ENCODE measurements at places on chromosomes 7 and 10.
A peak's percentile ranks its signal among the peaks of the same experiment; 100 is the strongest.

GRCh38 chr7:17132726-17133125 lies 165.7 kb upstream of the AHR start:
- no peak for DNase-seq

- peak; percentile 89 for DNase-seq
Observed at GRCh38 chr7:116595063-116595462, 70.2 kb downstream of the CAV1 start.

DNA sequence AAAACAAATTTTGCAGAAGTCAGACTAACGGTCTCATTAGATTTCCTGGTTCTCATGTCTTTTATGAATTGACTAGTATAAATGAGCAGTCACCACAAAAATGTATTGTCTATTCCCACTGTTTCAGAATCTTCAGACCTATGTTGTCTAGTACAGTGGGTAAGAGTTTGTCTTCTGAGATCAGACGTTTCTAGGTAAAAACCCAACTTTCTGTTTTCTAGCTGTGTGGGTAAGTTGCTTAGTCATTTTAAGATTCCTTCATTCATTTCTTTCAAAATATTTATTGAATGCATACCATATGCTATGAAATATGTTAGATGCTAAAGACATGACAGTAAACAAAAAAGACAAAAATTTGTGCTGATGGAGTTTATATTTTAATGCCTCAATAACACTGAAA lies 156.3 kb downstream of the POLR1F start:
- DNase-seq, result no peak

DNA sequence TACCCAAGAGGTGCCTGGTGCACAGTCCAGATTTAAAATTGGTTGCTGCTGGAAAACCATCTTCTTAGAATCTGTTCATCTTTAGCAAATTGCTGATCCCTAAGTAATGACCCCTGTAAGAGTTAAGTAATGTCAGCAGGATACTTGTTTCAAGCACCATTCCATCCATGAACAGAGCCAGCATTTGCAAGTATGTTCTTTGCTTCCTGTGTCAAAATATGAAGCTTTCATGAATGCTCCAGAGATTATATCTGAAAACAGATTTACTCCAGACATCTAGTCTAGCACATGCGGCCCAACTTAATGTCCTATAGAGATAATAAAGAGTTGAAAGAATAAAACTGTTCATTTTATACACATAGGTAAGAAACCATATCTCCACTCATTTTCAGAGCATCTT lies 98.7 kb upstream of the ZNF438 start:
- DNase-seq, result no peak

DNA sequence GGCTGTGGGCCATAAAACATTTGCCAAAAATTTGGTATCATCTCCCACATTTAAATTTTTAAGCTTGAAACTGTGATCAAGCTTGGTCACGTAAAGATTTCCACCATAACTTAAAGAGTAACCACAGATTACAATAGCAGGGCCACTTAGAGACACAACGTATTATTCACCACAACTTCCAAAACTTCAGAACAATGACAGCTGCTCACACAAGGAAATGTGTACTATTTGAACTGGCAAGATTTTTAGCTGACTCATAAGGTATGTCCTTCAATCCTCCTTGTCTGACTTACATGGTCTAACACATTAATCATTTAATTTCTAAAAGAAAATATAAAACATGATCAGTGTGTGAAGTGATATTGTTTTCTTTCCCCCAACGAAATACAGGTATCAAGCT lies 234.5 kb downstream of the PARD3 start:
- DNase-seq, result peak; percentile 70

DNA sequence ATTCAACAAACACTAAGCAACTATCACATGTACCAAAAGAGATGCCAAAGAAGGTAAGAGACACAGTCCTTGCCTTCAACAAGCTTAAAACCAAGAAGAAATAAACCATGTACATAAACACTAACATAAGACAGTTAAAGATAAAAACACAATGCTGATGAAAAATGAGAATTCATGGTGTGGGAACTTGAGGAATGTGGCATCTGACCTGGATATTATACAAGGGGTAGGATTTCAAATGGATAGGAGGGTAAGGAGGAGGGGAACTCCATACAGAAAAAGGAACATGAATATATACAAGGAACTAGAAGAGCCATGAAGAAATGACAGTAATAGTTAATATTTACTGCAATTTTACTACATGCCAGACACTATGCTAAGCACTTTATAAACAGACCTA lies 11.0 kb downstream of the HIBADH start:
- DNase-seq, result no peak

- DNase-seq, result no peak
Observed at GRCh38 chr10:29543715-29544114, 91.1 kb downstream of the SVIL start.

- no peak for DNase-seq
Observed at GRCh38 chr7:70693686-70694433, 438.1 kb upstream of the GALNT17 start.

DNA sequence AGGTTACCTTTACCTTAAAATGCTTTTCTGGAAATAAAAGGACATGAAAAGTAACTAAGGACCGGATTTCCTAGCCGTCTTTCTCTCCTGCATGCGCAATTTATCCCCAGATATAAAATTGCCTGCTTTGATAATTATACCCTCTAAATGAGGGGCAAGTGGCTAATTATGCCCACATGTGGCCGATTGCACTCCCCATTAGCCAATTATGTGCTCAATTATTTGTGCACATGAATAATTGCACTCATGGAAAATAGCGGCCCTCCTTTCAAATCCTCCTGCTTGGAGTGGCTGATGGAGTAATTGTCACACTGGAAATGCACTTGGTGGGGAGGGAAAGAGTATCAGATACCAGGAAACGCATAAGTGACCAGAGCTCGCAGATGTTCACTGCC lies 66.4 kb upstream of the ATRNL1 start:
- DNase-seq, result no peak

DNA sequence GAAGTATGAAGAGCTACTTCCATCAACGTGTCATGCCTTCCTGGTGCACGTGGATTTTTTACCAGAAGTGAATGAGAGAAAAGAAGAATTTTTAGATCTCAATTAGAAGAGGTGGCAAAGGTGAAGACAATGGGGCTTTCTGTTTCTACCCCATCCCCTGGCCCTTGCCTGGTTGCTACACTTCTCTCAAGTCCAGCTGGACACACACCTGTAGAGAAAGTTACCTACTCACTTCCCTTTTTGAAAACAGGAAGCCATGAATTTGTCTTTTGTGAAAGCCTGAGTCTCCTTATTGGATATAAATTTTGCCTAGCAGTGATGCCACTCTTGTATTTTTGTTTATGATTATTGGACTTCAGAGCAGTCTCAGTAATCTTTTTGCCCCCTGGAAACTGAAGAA lies 142.9 kb upstream of the AKR1E2 start:
- DNase-seq, result no peak

GRCh38 chr7:155206318-155207020 lies 91.2 kb upstream of the INSIG1 start:
- no peak for DNase-seq
